T1000 (cell line): ENCODE measurements at places on chromosomes 6 and 20.

- no peak for DNase-seq
Measured at GRCh38 chr6:45595010-45595851, 217.5 kb upstream of the SUPT3H start.

DNA sequence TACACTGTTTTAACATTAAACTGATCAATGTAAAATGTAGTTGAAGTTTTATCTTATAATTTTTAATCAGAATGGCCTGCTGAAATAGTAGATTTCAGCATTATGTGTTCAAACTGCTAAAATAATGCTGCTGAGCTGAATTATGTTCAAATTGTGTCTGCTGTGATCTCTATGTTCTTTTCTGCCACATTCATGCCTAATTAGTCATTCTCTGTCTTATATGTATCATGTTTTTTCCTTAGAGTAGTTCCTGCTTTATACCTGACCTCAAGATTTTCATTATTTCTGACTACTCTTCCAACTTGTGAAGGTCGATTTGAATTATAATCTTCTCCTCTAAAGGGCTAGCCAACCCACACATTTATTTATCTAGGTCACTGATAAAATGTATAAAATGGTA lies 476.7 kb upstream of the EPHA7 start:
- no peak for DNase-seq

DNA sequence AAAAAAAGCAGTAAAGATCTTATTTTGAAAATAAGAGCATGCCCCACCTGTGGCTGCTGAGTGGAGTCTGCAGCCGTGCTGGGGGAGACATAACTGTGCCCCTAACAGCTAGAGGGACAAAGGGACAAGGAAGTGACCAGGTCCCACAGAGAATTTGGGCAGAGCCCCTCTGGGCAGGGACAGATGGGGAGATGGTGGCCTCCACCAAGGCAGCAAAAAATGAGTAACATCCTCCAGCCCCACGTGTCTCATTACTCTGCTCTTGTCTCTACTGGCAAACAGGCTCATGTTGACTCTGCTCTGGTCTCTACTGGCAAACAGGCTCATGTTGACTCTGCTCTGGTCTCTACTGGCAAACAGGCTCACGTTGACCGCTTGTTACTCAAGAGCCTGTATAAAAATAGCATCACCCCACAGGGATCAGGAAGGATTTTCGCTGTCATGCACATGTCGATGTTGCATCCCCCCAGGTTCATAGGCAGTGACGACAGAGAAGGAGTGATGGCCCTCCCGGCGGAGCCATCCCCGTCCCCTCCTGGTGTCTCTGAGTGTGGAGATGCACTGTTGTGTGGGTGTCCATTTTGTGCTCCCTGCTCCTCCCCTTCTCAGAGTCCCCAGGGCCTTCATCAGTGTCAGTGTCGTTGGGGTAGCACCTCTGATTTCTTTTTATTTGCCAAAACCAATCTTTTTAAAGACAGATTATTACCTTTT lies 17.3 kb upstream of the PCMTD2 start:
- no peak for DNase-seq

DNA sequence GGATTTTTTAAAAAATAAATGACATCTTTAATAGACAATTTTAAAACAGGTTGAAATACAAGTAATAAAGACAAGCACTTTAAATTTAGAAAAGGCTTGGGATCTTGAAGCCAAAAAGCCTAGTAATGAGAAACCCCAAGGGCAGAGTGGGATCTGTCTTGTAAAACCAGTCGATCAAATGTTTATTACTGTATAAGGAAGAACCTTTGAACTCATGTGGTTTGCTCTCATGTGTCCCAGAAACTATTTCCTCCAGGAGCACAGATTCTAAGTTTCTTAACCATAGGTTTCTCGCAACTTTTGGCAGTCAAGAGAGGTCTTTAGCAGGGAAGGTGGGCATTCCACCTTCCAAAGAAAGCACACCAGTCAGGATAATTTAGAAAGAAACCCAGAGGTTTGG lies 541.7 kb upstream of the BTBD3 start:
- no peak for DNase-seq

- no peak for DNase-seq
Measured at GRCh38 chr6:13262302-13263230, 65.8 kb downstream of the TBC1D7 start.

DNA sequence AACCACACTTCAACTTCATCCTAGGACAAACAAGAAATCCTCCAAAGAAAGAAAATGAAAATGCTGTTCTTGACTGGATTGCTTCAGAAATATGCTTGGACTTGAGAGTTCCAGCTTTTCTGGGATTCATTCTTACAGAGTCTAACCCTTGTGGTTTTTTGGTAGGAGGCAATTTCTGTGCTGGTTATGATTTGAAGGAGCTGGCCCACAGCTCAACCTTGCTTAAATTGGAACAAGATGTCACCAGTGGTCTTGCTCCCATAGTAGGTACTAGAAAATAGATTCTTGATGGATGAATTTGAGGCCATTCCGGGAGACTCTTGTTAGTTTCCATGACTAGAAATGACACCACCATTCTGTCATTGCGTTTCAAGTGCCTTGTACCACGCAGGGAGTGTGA lies 54.3 kb upstream of the BMP6 start:
- DNase-seq, result no peak

DNA sequence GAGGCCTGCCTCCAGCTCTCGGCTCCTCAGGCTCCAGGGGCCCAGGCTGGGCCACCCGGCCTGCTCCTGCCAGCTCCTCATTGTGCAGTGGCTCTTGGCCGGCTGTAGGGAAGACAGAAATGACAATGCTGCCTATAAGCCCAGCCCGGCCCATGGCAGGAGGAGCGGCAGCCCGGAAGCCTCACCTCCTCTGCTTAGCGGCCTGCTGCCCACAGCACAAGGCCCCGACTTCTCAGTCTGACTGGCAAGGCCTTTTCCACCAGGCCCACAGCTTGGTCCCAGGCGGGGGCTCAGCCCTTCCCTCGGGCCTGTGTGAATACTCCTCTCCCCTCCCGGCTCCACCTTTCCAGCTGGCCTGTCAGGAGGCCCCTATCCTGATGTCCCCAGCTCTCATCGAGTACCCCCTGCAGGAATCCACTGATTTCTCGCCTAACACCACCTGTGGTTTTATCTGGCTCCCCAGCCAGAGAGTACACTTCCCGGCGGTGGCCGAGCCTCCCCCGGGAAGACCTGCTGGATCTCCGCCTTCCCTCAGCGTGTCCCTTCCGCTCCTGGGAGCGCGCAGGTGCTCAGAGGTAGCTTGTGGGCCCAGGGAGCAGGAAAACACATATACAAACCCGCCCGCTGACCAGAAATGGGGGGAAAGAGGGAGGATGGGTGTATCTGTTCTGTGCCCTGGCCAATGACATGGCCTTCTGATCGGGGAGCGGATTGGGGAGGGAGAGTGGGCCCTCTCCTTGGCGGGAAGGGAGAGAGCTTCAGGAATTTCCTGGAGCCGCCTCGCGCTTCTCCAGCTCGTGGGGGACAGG lies 963 bp downstream of the DDRGK1 start:
- DNase-seq, result no peak

- DNase-seq, result no peak
Measured at GRCh38 chr6:106643061-106643460, 13.7 kb downstream of the QRSL1 start.

DNA sequence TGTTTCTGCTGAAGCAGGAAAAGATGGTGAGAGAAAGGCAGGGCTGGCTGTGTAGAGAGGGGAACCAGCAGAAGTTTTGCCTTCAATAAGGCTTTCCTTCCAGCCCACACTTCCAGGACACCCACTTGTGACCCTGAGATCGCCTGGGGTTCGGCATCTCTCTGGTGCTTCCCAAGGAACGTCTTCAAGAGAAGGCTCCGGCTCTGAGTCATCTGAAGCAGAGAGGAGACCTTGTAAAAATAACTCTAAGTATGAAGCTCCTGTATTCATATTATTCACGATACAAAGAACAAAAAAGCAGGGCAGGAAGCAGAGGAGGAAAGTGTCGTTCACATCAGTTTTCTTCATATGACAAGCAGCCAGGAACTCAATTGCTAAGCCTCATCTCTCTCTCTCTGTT lies 95.4 kb upstream of the MRPS10 start:
- DNase-seq, result no peak

DNA sequence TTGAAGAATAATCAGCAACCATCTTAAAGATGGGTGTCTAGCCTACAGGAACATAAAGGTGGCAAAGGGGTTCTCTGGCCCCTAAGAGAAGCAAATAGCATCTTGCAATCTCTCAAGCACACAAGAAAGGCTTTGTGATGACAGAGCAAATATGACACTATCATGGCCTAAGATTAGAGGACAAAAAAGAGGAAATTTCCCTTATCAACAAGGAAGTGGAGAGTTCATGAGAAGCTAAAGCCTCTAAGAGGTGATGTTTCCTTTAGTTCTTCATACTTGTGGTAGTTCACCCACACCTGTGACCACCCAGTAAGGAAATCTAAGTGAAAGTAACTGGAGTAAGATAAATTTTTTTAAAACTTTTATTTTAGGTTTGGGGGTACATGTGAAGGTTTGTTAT lies 88.4 kb downstream of the OLIG3 start:
- no peak for DNase-seq

DNA sequence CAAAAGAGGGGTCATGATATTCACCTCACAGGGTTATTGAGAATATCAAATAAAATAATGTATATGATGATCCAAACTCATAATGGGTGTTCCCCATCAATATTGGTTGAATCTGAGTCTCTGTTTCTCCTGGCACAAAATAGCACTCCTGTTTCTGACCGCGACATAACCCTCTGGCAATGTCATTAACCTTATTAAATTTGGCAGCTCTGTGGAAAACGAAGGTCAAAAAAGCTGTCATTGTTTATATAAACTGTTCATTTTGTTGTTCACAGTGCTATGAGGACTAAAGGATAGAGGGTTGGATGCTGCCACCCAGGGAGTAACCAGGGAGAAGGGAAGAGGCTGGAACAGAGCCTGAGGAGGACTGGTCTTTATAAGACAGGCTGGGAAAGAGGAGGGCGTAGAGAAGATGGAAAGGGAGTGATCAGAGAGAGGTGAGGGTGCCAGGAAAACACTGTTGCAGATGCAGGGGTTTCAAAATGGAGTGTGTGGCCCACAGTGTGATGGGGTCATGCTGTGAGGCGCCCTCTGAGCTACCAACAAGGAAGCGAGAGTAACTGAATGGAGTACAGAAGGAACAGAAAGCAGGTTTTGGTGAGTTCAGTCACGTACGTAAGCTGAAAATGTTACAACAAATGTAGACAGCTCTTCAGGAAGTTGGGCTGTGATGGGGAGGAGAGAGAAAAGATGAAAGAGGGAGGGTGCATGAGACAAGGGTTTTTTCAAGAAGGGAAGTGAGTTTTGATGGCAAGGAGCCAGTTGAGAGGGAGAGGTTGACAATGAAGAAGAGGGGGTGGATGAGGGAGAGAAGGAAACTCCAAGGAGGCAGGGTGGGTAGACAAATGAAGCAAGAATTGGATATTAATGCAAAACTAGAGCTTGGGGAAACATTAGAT lies 251.6 kb upstream of the TAB2 start:
- DNase-seq, result no peak

DNA sequence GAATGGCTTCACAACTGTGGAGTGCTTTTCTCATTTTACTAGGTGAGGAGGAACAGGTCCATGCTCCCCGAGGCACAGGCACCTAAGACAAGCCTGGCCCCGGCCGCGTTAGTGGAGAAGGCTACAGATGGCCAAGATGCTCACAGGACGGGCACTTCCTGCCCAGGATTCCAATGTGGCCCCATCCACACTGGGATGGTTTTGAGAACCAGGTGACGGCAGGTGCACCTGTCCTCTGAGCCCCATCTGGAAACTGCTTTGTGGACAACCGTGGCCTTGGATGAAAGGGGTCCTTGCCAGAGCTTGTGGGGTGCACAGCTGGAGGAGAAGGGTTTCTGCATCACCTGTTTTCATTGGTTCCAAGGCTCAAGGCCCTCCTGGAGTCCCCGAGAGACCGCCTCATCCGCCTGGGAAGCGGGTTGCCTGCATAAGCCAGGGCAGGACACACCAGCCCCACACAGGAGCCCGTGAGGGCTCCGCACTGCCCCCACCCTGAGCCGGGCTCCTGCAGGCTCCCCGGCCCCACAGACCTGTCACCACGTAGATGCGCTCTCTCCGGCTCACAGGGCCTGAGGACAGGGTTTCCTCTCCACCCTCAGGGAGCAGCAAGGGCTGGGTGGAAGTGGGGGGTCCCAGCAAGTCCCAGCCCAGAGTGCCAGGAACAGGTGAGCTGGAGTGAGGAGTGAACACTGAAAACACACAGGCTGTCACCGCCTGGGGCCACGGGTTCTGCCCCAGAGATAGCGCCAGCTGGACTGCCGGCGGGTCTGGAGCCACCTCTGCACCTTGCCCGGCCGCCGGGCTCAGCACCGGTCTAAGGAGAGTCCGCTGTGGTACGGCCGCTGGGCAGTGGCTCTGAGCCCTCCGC lies 18.3 kb downstream of the NTSR1 start:
- no peak for DNase-seq

DNA sequence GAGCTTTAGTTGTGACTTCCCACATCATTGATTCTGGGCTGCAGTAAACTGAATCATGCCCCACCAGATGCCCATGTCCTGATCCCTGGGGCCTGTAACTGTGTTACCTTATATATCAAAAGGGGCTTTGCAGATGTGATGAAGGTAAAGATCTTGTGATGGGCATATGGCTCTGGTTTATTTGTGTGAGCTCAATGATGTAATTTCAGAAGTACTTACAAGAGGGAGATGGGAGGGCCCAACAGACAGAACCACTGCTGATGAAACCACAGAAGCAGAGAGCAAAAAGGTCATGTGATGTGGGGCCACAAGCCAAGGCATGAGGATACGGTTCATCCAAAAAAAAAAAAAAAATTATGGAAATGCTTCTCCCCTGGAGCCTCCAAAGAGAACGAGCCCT lies 118.7 kb downstream of the TOX2 start:
- no peak for DNase-seq

- DNase-seq, result no peak
Measured at GRCh38 chr20:723756-724155, 44.5 kb downstream of the SLC52A3 start.

- DNase-seq, result no peak
Measured at GRCh38 chr20:50175938-50176933, 14.4 kb upstream of the CEBPB start.

GRCh38 chr6:36586606-36587005 lies 7.6 kb upstream of the SRSF3 start:
- DNase-seq, result no peak

DNA sequence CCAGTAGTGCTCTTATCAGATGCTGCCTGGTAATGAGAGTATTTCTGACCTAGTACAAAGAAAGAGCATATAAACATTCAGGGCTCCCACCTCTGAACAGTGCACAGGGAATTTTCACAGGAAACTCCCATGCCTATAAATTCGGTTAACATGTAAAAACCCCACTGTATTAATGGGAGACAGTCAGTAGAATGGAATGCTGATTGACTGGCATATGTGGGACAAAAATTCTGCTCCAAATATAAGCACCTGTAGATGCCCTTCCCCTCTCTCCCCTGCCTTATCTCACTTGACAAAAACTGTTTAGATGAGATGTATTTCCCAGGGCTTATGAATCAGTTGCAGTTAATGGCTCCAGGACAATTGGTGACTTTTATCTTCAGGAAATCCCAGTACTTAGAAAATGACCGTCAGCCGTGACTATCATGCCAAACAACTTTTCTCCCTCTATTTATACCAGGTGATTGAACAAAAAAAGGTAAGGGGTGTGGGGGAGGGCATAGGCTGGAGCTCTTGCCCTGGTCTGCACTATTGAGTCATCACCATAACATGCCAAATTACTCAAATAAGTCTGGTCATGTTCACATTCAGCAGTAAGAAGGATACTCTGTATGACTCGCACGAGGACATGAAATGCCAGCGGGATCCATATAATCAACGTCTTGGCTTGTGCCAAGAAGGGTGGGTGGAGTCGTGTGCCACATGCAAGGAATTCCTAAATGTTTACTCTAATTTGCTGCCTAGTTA lies 176.4 kb upstream of the BMP2 start:
- peak; percentile 57 for DNase-seq
